Activated naive CD4-positive, alpha-beta T cell treated with anti-CD3 and anti-CD28 coated beads, Interleukin-2, amount 50 U/mL, for 72 hours (primary cell): ENCODE measurements at places on chromosomes 11 and 22. TPM values are rescaled to one million over a fixed set of nuclear protein-coding genes. Genes with fewer than 3 reads are reported as not detected.

GRCh38 chr11:70630068-70630467, 231.7 kb downstream of the CTTN start:
- no peak for DNase-seq

BCO2 gene
- 5.3 TPM for total RNA-seq

DNA sequence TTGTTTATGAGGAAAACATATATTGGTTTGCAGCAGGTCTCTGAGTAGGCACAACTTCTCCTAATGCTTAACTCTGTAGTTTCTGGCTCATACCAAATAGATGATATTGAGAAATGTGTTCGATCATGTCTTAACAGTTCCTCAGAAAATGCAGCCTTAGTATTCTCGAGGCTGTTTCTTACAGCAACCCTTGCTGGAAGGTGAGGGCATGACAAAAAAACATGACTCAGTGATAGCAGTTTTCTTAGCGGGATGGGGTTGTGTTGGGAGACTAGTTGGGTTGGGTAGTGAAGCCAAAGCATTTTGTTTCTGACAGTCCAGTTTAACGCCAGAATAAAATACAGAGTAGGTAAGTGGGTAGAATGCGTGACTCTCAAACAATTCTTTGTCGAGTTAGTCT, 94.7 kb upstream of the PARVA start:
- no peak for DNase-seq

- no peak for DNase-seq
Observed at GRCh38 chr11:111186308-111186915, 59.1 kb upstream of the POU2AF2 start.

MS4A3 gene
- total RNA-seq = not detected

DNA sequence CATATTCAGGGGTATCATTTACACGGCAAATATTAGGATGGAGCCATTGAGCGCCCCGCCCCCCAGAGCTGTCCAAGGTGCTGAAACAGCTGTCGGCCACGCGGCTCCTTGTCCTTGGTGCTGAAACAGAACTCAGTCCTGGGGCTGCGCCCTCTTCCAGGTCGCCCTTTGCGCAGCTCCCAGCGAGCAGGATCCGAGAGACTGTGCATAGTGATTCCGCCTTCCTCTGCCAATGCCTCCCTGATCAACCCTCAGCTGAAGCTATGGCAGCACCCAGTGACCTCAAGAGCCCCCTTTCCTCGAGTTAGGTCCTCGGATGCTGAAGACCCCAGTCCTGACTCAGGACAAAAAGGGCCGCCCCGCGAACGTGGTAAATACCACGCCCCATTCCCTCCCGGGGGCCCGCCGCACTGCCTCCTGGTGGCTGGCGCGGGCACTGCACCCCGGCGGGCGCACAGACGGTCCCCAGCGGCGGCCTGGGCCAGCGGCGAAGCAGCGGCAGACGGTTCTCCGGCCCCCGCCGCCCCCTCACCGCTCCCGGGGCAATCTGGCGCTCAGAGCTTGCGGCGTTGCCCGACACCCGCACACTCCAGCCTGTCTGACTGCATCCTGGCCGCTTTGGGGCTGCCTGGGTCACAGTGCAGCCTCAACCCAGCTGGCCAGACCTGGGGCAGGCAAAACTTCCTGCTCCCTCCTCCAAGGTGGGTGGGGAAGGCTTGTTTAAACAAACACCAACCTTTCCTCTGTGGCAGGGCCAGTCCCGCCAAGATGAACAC, 13.4 kb downstream of the SYT7 start:
- DNase-seq = no peak

APOBEC3C gene
- total RNA-seq = 114 TPM

TMX2 gene
- 52.7 TPM for total RNA-seq
